ENCODE measurements at places on chromosomes 2 and 18. TPM values are rescaled to one million over a fixed set of nuclear protein-coding genes. Genes with fewer than 3 reads are reported as not detected.

CLEC4F gene
- total RNA-seq = not detected

DNA sequence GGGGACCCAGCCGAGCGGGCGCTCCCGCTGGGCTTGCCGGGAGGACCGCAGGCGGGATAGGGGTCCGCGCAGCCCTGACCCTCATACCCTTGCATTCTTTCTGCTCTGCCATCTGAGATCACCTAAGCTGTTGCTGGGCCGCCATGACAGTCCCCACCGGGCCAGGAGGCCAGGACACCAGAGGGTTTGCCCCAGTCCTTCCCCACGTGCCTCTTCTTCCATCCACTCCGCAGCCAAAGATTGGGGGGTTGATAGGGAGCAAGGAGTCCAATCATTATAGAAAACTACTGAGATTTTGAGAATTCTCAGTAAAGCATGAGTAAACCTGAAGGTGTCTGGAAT lies 453 bp upstream of the GRB14 start:
- no peak for DNase-seq
- H3K27me3 ChIP-seq = no peaks in the 10 kb centered on the region
- no peaks in the 10 kb centered on the region for H3K36me3 ChIP-seq

DNA sequence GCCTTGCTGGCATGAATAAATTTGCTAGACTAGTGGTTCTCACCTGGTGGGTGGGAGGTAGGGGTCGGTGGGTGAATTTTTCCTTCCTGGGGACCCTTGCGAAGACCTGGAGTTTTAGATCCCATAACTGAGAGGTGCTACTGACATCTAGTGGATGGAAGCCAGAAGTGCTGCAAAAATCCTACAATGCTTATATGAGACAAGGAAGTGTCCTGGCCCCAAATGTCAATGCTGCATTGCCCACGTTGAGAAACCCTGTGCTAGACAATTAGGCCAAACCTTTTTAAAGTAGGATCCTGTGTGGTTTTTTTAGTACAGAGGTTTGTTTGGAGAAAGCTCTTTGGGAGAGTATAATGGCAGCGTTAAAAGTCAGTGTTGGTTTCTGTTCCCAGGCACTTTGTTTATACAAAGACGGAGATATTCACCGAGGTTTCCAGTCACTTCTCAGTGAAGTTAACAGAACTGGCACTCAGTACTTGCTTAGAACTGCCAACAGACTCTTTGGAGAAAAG lies 9.6 kb downstream of the SERPINB8 start:
- H3K27me3 ChIP-seq = no peaks in the 10 kb centered on the region
- H3K27ac ChIP-seq = no peak overlapping the region
- H3K36me3 ChIP-seq = no peaks in the 10 kb centered on the region
- no peaks in the 10 kb centered on the region for H3K4me1 ChIP-seq
- H3K4me3 ChIP-seq = no peak overlapping the region

DNA sequence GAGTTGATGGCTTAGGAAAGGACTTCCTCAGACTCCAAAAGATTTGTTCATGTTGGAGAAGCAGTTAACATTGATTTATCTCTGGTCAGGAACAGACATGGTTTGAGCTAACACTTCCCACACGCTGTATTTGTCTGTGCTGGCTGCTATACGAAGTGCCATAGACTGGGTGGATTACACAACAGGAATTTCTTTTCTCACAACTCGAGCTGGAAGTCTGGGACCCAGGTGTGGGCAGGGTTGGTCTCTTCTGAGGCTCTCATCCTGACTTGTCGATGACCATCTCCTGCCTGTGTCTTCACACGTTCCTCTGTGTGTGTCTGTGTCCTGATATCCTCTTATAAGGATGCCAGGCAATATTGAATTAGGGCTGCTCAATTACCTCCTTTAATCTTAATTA lies 163.4 kb upstream of the BCL2L11 start:
- H3K27me3 ChIP-seq = no peaks in the 10 kb centered on the region
- no peak overlapping the region for H3K4me3 ChIP-seq
- no peaks in the 10 kb centered on the region for H3K36me3 ChIP-seq

GRCh38 chr2:106866641-106867040 lies 19.3 kb downstream of the ST6GAL2 start:
- no peak for DNase-seq
- H3K4me3 ChIP-seq = no peak overlapping the region
- no peak overlapping the region for H3K27ac ChIP-seq
- H3K36me3 ChIP-seq = no peaks in the 10 kb centered on the region
- H3K27me3 ChIP-seq = no peaks in the 10 kb centered on the region

MDH1B gene
- total RNA-seq = 1.3 TPM

SP3 gene
- total RNA-seq = 133 TPM

DNA sequence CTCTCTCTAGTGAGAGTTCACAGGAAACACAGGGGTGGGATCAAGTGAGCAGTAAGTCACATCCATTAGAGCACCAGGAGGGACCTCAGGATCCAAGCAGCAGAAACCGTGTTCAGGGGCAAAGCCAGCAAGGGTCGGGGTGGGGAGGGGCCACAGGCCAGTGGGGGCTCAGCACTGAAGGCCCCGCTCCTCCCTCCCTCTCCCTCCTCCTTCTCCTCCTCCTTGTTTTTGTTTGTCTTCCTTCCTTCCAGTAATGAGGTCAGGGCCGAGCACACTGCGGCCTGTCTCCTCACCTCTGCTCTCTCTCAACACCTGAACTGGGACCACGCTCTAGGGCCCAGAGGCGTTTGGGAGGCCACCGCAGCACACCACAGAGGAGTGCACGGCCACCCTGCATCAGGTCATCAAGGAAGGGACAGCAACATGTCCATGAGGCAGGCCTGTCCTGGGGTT lies 20.9 kb downstream of the MTERF4 start:
- no peak overlapping the region for H3K27ac ChIP-seq
- peaks cover 1% of the 10 kb centered on the region for H3K36me3 ChIP-seq
- H3K27me3 ChIP-seq = no peaks in the 10 kb centered on the region
- H3K4me1 ChIP-seq = peaks cover 3% of the 10 kb centered on the region
- no peak for DNase-seq

GRCh38 chr2:69345434-69345833 lies 41.6 kb downstream of the GFPT1 start:
- H3K27ac ChIP-seq = no peak overlapping the region
- H3K36me3 ChIP-seq = peaks cover 83% of the 10 kb centered on the region
- no peaks in the 10 kb centered on the region for H3K27me3 ChIP-seq
- H3K4me3 ChIP-seq = no peak overlapping the region

GRCh38 chr2:222972420-222972819 lies 79.6 kb upstream of the KCNE4 start:
- no peaks in the 10 kb centered on the region for H3K27me3 ChIP-seq
- no peak for DNase-seq
- H3K4me3 ChIP-seq = no peak overlapping the region
- H3K27ac ChIP-seq = no peak overlapping the region
- H3K4me1 ChIP-seq = no peaks in the 10 kb centered on the region
- no peaks in the 10 kb centered on the region for H3K36me3 ChIP-seq

DNA sequence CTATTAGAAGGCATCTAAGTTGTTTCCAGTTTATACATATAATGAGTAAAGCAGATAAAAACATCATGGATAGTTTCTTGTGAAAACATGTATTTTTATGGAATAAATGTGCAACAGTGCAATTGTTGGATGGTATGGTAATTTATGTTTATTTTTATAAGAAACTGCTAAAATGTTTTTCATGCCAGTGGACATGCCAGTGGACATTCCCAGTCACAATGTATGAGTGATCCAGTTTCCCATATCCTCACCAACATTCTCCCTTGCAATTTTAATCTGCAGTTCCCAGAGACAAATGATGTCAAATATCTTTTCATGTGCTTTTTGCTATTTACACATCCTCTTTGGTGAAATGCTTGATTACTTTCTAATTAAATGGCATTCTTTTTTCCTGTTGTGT lies 818.6 kb downstream of the SUCLG1 start:
- H3K4me3 ChIP-seq = no peak overlapping the region
- DNase-seq = no peak
- H3K4me1 ChIP-seq = no peaks in the 10 kb centered on the region
- H3K27ac ChIP-seq = no peak overlapping the region
- H3K36me3 ChIP-seq = no peaks in the 10 kb centered on the region

DNA sequence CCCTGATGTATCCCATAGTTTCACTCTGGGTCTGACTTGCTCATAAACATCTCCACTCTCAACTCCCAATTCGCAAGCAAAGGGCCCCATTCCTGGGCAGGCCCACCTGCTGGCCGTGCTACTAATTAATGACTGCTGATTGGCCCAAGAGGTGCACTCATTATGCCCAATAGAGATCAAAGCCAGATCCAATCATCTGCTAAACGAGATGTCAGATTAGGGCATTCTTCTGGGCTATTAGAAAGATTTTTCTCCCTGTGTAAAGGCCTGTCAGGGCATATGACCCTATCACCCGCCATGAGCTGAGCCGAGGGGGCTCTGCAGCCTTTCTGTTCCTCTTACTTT lies 103.4 kb upstream of the HAAO start:
- H3K4me1 ChIP-seq = no peaks in the 10 kb centered on the region
- no peak for DNase-seq
- no peak overlapping the region for H3K4me3 ChIP-seq
- no peaks in the 10 kb centered on the region for H3K27me3 ChIP-seq
- no peak overlapping the region for H3K27ac ChIP-seq

DNA sequence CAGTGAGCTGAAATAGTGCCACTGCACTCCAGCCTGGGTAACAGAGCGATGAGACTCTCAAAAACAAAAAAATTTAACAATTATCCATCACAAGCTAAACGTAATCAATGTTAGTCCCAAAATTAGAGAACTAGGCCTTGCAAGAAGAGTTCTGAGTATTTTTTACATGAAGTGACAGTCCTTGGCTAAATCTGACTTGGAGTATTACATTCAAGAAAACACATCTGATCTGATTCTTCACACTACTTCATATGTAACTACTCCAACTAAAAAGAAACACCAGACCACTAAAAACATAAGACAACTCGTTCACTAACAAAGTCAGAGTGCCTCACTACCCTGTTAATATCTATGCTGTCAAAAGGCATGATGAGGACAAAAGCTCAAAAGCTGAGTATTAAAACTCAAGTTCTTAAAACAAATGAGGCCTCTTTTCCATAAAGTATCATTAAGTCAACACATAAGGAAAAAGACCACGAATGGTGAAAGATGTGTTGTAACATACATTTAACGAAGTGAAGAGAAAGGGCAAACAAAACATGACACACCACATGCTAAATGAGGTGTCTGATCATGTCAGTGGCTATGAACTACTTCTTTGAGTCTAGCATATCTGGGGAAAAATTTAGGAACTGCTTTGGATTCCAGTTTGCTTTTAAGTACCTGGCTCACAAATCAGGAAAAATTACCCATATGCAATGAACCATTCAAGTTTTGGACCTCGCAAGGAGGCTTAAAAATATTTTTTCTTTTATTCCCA lies 42.4 kb downstream of the TRIP12 start:
- no peak overlapping the region for H3K27ac ChIP-seq
- H3K4me1 ChIP-seq = no peaks in the 10 kb centered on the region

RUFY4 gene
- not detected for total RNA-seq

MATN3 gene
- 0.40 TPM for total RNA-seq

GRCh38 chr2:238339814-238340213 lies 19.5 kb downstream of the TRAF3IP1 start:
- no peaks in the 10 kb centered on the region for H3K27me3 ChIP-seq
- H3K4me1 ChIP-seq = no peaks in the 10 kb centered on the region
- no peak overlapping the region for H3K27ac ChIP-seq
- peaks cover 2% of the 10 kb centered on the region for H3K36me3 ChIP-seq

DNA sequence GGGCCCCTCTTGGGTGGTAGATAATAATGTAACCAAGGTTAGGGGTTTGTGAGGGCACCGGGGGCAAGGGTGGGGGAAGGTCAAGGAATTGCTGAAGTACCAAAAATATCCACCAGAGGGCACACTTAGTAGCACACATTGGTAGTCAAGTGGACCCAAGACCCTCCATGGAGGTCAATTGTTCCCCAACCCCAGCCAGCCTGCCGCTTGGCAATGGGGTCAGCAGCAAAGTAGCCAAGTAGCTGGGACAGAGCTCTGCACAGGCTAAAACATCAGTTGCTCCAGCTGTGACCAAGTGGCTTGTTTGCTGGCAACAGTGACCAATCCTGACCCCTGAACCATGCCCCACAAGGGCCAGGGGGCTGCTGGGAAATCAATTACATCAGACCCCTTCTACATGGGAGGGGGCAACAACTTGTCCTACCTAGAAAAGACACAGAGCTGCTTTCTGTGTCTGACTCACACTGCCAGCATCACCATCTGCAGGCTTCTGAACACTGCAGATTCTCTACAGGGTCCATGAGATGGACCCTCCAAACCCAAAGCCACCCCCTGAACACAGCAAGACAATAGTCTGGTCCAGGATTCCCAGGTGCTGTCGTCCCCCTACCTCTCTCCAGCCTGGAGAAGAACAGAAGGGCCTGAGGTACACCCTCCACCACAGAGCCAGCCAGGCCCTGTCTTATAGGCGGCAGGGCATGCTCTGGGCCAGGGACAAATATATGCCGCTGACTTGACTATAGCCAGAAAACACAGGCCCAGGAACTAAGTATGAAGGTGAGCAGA lies 76.0 kb downstream of the EMX1 start:
- no peaks in the 10 kb centered on the region for H3K36me3 ChIP-seq
- H3K4me3 ChIP-seq = no peak overlapping the region
- H3K27me3 ChIP-seq = no peaks in the 10 kb centered on the region
- DNase-seq = peak; percentile 80
- no peaks in the 10 kb centered on the region for H3K4me1 ChIP-seq

DNA sequence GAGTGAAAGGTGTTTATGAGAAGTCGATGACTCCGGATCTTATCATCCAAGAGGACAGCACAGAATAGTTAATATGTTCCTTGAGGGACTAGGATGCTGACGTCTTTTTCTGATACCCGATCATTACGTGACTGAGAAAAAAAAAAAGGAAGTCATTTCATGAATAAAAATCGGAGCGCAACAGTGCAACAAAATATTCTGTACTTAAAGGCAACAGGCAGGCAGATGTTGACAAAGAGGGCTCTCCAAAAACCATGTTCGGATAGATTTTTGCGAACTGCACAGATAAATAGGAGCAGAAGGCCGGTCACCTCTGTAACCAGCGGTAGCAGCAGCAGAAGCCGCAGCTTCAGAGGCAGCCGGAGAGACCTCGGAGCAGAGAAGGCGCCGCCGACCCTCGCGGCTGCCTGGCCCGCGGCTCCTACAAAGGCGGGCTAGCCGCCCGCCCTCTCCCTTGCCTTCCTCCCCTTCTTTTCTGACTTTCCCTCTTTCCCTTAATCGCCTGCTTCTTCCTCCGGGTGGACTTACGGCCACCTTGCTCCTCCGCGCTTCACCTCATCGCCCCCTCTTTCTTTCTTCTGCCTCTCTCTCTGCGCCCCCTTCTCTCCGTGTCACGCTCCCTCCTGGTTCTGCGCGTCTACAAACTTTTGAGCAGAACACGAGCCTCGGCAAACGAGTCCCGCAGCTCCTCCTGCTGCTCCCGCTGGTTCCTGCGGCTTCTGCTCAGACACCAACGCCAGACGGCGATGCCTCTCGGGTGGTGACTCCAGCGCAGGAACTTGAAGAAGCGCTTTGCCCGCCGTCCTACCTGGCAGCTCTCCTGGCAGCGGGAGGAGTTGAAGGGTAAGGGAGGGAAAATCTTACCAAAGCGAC lies at the start of gene ADCYAP1:
Gene ADCYAP1 (plus strand): TSS at position 654 of the 873 bp plus-strand sequence. CDS start 516 bp downstream, outside the sequence.
- H3K36me3 ChIP-seq = no peaks in the 10 kb centered on the region
- H3K4me3 ChIP-seq = no peak within 1 kb of the TSS
- DNase-seq = no peak
- no peak within 1 kb of the TSS for H3K27ac ChIP-seq
- no peaks in the 10 kb centered on the region for H3K27me3 ChIP-seq
